A549 (cell line): ENCODE measurements at places on chromosomes 4 and X. TPM values are rescaled to one million over a fixed set of nuclear protein-coding genes. Genes with fewer than 3 reads are reported as not detected.
A peak's percentile ranks its signal among the peaks of the same experiment; 100 is the strongest.

PRMT9 gene
- 2.8 to 3.0 TPM (median 3.0 TPM) in 3 replicates for polyA plus RNA-seq

HS3ST1 gene
- polyA plus RNA-seq: 0.07 to 0.49 TPM (median 0.19 TPM) in 3 replicates

COX7B2 gene
- not detected in 3 replicates for polyA plus RNA-seq

UGT2A2 gene
- not detected in 3 replicates for polyA plus RNA-seq

RAB41 gene
- not detected in 3 replicates for polyA plus RNA-seq

TRIM61 gene
- not detected in 3 replicates for polyA plus RNA-seq

BOD1L1 gene
- 16.3 to 16.9 TPM (median 16.4 TPM) in 3 replicates for polyA plus RNA-seq

RBM47 gene
- 33.2 to 43.3 TPM (median 41.5 TPM) in 3 replicates for polyA plus RNA-seq

SYN1 gene
- polyA plus RNA-seq: 0.05 to 0.21 TPM (median 0.14 TPM) in 3 replicates

PPP2R3B gene
- polyA plus RNA-seq: 24.9 to 29.6 TPM (median 28.8 TPM) in 3 replicates

PGAM4 gene
- polyA plus RNA-seq: 0.17 TPM in 1 of 3 replicates, not detected in the others

IGSF1 gene
- polyA plus RNA-seq: 0.50 to 0.68 TPM (median 0.54 TPM) in 3 replicates

HPGD gene
- 101 to 127 TPM (median 110 TPM) in 3 replicates for polyA plus RNA-seq

PRDM8 gene
- polyA plus RNA-seq: 0.10 to 0.22 TPM (median 0.11 TPM) in 3 replicates

STS gene
- 1.9 to 2.3 TPM (median 2.1 TPM) in 3 replicates for polyA plus RNA-seq

- DNase-seq: peak; percentile 62
Measured at GRCh38 chr4:154877110-154877760, 96.2 kb downstream of the RBM46 start.

DNA sequence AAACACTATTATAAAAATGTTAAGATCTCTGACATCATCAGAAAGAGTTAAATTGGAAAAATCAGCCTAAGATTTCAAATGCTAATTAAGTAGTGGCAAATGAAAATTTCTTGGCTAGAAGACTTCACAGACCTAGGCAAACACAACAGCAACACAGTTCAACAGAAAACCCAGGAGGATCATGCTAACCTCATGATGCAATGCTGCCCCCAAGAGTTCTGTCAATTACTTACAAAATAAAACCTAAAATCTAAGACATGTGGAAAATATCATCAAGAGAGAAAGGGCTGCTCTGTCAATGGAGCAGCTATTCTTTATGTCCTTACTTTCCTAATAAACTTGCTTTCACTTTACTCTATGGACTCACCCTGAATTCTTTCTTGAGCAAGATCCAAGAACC is 21.0 kb downstream of the S100G start:
- peak; percentile 42 for DNase-seq

- peak; percentile 28 for DNase-seq
Measured at GRCh38 chr4:154590329-154591006, at the start of gene FGA. Gene FGA (minus strand): TSS chr4:154590742. CDS start chr4:154590687, 55 bp downstream.

DNA sequence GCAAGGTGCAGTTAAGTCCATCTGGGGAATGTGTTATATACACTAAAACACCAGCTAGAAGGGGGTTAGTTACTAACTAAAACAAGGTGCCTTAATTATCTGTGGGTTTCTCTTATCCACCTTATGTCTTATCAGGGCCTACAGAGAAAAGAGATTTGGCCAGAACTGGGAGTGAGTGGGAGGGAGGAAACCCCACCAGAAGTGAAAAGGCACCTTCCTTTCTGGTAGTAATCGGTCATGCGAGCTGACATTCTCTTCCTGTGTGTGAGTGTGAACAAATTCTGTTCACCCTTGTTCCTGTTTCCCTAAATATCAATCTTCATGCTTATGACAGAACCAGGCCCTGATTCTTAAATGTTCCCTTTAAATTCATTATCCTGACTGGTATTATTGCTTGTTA is 43.5 kb downstream of the SRPX2 start:
- no peak for DNase-seq

DNA sequence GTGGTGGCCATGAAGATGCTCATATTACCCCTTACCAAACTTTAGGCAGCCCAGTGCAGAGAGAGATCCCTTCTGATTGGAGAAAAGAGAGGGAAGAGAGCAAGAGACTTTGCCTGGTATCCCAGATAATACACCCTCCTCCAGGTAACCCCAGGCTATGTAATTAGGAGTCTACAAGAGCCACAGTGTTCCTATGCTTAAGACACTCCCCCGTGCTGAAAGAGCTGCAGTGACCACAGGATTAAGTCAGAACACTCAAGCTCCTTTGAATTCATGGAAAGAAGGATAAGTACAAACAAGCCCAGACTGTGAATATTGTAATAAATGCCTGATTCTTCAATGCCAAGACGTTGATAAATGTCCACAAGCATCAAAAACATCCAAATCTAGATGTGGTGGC is 41.4 kb downstream of the PABPC4L start:
- DNase-seq: no peak

DNA sequence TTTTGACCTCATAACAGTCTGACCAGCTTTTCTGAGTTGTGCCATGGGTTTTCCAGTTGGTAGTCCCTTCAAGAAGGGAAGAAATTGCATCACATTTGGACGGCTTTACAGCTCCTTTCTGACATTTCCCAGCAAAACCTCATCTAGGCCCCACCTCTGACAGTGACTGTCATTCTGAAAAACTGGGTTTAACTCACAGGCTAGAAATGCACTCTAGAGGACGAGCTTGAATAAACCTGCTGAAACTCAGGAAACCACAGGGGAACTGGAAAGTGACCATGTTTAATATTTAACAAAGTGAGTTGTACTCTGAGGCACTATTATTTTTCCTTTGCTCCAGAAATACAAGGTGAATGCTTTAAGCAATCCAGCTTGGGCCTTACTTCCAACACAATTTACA is 434.3 kb upstream of the RASGEF1B start:
- DNase-seq: no peak

- no peak for DNase-seq
Measured at GRCh38 chr4:3702561-3703221, 63.5 kb upstream of the ADRA2C start.

GRCh38 chr4:165877286-165877685 is 4.2 kb downstream of the TLL1 start:
- no peak for DNase-seq

DNA sequence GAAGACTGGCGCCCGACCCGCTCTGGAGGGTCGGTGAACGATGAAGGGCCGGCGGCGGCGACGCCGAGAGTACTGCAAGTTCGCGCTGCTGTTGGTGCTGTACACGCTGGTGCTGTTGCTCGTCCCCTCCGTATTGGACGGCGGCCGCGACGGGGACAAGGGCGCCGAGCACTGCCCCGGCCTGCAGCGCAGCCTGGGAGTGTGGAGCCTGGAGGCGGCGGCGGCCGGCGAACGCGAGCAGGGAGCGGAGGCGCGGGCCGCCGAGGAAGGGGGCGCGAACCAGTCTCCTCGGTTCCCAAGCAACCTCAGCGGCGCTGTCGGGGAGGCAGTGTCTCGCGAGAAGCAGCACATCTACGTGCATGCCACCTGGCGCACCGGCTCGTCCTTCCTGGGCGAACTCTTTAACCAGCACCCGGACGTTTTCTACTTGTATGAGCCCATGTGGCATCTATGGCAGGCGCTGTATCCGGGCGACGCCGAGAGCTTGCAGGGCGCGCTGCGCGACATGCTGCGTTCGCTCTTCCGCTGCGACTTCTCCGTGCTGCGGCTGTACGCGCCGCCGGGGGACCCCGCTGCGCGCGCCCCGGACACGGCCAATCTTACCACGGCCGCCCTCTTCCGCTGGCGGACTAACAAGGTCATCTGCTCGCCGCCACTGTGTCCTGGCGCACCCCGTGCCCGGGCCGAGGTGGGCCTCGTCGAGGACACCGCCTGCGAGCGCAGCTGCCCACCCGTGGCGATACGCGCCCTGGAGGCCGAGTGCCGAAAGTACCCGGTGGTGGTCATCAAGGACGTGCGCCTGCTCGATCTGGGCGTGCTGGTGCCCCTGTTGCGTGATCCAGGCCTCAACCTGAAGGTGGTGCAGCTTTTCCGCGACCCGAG is 568 bp downstream of the CHST7 start:
- peak; percentile 54 for DNase-seq

GRCh38 chr4:27534488-27534887 is 673.8 kb downstream of the STIM2 start:
- DNase-seq: no peak

GRCh38 chr4:181792641-181793040 is 450.6 kb upstream of the TENM3 start:
- DNase-seq: no peak

GRCh38 chr4:96602661-96603060 is 762.8 kb downstream of the PDHA2 start:
- no peak for DNase-seq

- no peak for DNase-seq
Measured at GRCh38 chr4:172927096-172927814, 241.4 kb upstream of the GALNT7 start.

DNA sequence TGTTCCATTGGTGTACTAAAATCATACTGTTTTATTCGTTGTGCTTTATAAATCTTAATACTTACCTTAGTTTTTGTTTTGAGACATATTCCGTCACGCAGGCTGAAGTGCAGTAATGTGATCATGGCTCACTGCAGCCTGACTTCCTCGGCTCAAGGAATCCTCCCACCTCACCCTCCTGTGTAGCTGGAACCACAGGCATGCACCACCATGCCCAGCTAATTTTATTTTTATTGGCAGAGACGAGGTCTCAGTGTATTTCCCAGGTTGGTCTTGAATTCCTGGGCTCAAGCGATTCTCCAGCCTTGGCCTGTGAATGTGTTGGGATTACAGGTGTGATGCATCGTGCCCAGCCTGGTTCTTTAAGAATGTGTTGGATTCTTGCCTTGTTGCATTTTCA is 24.4 kb upstream of the DCK start:
- no peak for DNase-seq

GRCh38 chr4:5217421-5217820 is 166.1 kb downstream of the STK32B start:
- DNase-seq: no peak

DNA sequence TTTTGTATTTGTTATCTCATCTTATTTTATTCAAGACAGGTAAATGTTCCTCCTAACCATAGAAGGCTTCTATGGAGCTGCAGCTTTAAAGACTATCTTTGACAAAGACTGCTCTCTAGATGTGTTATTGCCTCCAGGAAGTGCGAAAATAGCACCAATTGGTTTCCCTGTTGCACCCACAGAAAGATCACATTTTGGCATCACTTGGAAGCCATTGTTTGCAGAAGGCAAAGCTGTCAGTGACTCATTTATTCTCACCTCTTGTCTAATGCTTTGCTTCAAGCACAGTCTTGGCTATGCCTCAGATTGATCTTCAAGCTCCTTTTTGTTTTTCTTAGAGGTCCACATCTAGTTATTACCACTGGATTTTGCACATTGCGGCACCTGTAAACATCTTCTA is 150.3 kb downstream of the PCDH7 start:
- DNase-seq: no peak

GRCh38 chr4:128386761-128387599 is 99.4 kb upstream of the PGRMC2 start:
- DNase-seq: peak; percentile 42

DNA sequence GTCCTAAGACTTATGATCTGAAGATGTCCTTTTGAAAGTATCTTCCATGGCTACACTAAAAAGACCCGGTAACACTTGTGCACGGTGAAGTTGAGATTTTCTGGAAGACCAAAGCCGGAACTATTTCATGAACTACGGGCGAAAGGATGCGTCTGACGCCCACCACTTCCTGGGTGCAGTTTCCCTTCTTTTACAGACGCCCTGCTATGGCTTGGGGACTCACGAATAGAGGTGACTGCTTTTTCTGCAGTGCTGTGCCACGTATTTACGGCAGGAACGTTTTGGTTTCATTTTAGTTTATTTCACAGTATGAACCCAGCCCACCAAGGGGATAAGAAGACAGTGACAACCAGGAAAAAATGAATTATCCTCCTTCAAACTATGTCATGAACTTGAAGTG is 180.4 kb downstream of the AFAP1 start:
- no peak for DNase-seq

GRCh38 chr4:139800082-139800481 is 134.5 kb downstream of the MGST2 start:
- no peak for DNase-seq

GRCh38 chr4:70724463-70724862 is 2.7 kb downstream of the RUFY3 start:
- no peak for DNase-seq

GRCh38 chr4:75525910-75526309 is 11.6 kb downstream of the THAP6 start:
- DNase-seq: no peak

- no peak for DNase-seq
Measured at GRCh38 chr4:86818211-86818610, 31.0 kb downstream of the SLC10A6 start.

DNA sequence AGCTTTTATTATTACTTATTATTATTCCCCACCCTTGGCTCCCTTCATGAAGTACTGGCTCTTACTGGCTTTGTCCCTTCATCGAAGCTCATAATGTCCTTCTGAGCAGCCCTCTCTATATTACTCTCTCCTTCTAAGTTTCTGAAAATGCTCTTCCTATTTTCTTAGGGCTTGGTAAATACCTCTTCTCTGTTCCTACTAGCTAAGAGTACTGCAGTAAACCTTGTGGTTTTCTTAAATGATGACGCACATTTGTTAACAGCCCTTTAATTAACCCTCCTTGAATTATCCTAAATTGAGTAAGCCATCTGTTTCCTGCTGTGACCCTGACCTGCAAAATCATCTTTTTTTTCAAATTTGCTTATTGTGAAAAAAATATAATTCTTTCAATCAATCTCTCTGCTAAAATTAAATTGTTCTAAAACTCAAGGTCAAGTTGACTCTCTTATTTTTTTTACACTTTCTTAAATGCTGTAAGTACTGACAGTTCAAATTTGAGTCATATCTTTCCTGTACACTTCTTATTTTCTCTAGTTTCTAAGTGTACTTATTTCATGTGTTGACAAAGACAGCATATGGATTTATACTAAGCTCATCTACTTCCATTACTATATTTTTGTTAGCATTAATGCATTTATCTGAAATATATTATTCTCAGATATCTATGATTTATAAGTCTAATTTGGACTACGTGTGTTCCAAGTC is 148.9 kb downstream of the ADAM29 start:
- no peak for DNase-seq

GRCh38 chr4:105108971-105109370 is 37.7 kb upstream of the TET2 start:
- DNase-seq: no peak

DNA sequence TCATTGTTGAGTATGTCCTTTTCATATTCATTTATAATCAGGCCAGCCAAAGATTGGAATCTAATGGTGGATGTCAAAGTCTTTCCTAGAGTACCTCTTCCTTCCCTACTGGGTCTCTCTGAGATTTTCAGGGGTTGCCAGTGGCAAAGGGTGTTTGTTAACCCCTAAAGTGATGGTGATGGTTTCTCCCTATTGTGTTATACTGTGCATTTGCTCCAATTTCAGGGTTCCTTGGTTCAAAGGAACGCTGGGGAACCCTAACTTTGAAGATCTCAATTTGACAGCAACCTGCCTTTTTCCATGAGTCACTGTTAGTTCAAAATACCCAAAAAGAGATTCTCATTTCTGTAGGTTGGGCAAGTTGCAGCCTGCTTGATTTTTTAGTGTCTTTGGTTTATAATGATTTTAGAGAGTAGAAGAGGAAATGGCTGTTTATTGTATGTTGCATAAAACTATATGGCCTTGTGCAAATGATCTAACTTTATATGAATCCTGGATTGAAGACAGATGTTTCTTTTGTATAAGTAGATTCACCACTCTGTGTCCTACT is 23.0 kb downstream of the GAB1 start:
- no peak for DNase-seq

DNA sequence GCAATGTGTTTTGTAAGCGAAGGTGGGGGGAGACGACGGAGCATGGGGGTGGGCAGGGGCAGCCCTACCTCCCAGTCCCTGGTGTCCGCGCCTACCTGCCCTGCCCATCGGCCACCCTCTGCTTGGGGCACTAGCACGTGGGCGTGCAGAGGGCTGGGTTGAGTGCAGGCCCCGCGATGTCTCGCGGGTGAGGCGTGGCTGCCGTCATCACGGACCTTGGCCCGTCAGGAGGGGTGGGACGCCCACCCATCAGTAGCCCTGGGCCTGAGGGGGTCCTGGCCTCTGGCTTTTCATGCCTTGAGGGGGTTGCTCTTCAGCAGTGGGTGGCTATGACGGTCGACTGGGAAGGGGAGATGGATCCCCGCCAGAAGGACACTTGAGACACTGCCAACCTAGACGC is 36.1 kb upstream of the GEMIN8 start:
- DNase-seq: no peak
